Activated CD4-positive, CD25-positive, alpha-beta regulatory T cell (primary cell): ENCODE measurements at places on chromosomes 11 and 22.

GRCh38 chr22:37843741-37844089 is 419 bp downstream of the ANKRD54 start:
- DNase-seq = no peak

DNA sequence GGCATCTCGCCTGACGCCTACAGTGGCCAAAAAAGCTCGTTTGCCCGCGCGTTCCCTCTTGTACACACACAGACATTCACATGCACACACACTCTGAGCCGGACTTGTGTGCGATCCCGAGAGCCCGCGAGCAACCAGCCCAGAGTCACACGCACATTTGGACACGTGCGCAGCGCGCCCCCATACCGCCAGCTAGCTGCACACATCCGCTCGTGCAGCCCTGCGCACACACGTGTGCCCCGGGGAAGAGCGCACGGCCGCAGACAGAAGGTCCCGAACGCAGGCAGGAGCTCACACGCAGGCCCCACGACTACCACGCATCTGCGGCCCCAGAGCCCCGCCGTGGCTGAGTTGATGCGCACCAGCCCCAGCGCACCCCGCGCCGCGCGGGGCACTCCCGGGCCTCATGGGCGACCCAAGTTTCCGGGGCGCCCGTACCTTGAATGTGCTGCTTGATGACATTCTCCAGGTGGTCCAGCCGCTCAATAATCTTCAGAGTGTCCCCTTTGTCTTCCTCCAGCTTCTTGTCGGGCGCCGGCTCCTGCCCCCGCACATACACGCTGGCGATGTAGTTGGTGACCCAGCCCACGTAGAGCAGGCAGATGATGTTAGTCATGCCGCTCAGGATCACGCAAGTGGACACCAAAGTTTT is 758 bp downstream of the GALNT18 start:
- DNase-seq = no peak

DNA sequence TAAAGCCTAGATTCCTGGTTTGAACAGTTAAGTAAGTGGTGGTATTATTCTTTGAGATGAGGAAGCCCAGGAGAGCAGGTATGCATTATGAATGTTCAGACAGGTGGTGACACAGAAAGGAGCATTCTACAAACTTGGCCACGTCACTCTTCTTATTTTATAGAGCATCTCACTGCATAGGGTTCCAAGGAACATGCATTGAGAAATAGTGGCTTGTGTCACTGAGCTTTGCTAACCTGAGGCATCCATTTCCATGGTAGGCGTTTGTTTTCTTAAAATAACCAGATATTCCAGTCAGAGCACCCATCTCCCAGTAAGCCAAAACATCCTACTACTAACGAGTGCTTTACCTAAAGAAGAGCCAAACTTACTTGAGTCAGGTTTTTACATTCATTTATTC is 169.7 kb downstream of the NAV2 start:
- no peak for DNase-seq

DNA sequence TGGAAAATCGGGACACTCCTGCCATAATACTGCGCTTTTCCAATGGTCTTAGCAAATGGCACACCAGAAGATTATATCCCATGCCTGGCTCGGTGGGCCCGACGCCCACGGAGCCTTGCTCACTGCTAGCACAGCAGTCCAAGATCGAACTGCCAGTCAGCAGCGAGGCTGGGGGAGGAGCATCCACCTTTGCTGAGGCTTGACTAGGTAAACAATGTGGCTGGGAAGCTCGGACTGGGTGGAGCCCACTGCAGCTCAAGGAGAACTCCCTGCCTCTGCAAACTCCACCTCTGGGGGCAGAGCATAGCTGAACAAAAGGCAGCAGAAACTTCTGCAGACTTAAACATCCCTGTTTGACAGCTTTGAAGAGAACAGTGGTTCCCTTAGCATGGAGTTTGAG is 15.6 kb downstream of the PTH start:
- no peak for DNase-seq

- no peak for DNase-seq
These were observed 15.7 kb downstream of the PRPF19 start for GRCh38 chr11:60890696-60891095.

GRCh38 chr11:114668109-114668508 is 10.2 kb upstream of the NXPE2 start:
- no peak for DNase-seq
